Activated B cell treated with CpG ODN at 0.5 μM for 24 hours (primary cell): ENCODE measurements at places on chromosomes 2 and 18.

- DNase-seq, result no peak
- peak overlapping the region; percentile 69 for H3K4me3 ChIP-seq
- no peaks in the 10 kb centered on the region for H3K36me3 ChIP-seq
- peak overlapping the region; percentile 87 for H3K27ac ChIP-seq
These were observed 18.0 kb upstream of the ACKR3 start for GRCh38 chr2:236551471-236552211.

GRCh38 chr2:231648579-231649174, 56.0 kb downstream of the TEX44 start:
- DNase-seq, result peak; percentile 71
- H3K27ac ChIP-seq, result peak overlapping the region; percentile 63
- H3K36me3 ChIP-seq, result no peaks in the 10 kb centered on the region
- H3K4me3 ChIP-seq, result no peak overlapping the region

DNA sequence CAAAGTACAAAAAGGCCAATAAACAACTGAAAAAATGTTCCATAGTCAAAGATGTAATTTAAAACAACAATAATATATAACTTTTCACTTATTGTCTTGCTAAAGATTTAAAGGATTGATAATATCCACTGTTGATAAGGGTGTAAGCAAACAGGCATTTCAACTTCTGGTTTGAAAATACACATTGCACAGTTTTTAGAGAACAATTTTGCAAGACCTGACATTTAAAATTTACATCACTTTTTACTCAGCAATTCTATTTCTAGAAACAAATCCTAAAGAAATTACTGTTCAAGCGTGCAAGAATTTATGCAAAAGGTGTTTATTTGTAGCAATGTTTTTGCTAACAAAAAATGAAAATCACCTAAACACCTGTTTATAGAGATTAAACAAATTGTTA, 120.4 kb downstream of the TDRD15 start:
- no peak overlapping the region for H3K27ac ChIP-seq
- DNase-seq, result no peak
- H3K27me3 ChIP-seq, result peaks cover 2% of the 10 kb centered on the region
- H3K4me3 ChIP-seq, result no peak overlapping the region

DNA sequence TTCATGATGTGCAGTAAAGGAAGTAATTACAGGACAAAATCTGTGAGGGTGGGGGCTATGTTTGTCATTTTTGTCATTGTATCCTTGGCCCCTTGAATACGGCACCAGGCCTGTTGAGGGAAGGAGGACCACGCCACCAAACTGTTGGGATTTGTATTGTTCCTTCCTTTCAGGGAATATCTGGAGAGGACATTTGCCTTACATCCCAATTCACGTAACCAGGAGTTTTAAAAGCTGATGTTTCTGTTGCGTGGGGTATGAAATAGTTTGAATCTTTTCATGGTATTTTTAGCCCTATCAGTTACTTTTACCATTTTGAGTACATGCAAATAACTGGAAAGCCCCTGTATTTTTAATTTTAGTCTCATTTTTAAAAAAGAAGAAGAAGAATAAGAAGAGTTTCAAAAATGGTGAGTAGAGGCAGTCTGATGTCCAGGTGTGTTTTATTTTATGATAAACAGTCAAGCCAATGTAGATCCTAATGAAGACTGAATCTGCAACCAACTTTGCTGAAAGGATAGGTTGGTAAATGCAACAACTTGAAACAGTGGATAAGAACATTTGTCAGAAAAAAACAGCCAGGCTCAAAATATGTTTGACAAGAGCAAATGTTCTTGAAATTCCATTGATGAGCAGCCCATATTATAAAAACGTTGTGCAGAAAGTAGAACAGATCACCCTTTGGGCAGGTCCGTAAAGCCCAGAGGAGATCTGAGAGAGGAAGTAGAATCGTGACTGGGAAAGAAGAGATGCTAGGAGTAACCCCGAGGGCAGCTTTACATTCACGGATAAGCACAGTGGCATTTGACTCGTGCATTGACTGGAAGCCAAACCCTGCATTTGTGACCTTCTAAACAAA, 54.5 kb downstream of the RASGRP3 start:
- H3K4me1 ChIP-seq, result peaks cover 86% of the 10 kb centered on the region

DNA sequence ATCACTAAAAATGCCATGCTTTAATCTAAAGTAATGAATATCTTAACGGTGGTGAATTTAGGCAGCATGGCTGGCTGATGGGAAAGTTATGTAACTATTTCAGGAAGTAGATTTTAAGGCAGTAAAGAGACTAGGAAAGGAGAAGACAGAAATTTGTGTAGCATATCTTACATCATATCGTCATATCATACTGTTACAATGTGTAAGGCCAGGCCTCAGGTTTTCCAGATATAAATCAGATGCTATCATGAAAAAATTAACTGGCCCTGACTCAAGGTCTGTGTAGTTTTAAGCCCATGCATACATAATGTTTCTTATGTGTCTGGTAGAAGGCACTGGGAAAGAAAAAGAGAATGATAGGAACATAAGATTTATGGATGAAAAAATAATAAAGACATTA, 8.9 kb upstream of the FAP start:
- H3K27ac ChIP-seq, result no peak overlapping the region
- no peaks in the 10 kb centered on the region for H3K36me3 ChIP-seq
- H3K27me3 ChIP-seq, result peaks cover 5% of the 10 kb centered on the region
- no peaks in the 10 kb centered on the region for H3K4me1 ChIP-seq
- H3K4me3 ChIP-seq, result no peak overlapping the region

DNA sequence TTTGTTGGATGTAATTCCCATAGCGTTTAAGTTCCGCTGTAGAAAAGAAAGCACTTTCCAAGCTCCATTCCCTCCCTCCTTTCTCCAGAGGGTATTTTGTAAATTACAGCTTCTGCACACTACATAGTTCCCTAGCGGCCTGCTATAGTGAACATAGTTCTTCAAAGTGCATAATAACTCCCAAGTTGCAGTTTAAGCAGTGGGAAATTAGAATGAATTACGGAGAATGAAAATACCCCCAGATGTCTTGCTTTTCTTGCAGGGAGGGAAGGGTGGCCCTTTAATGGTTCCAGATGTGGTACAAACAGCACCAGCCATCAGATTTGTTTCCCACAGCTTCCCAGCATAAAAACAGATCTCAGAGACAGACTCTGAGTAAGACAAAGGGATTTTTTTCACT, 893.9 kb downstream of the SUCLG1 start:
- no peaks in the 10 kb centered on the region for H3K27me3 ChIP-seq
- DNase-seq, result no peak
- no peaks in the 10 kb centered on the region for H3K4me1 ChIP-seq
- H3K27ac ChIP-seq, result no peak overlapping the region
